Stimulated activated CD8-positive, alpha-beta memory T cell treated with anti-CD3 and anti-CD28 coated beads, Interleukin-4, amount 100 ng/mL, for 1 hour (primary cell): ENCODE measurements at places on chromosomes 7 and 10.

GRCh38 chr7:78280276-78280675 lies 481.7 kb downstream of the PHTF2 start:
- no peak for DNase-seq

- DNase-seq: no peak
These were observed 42.1 kb upstream of the PCBD1 start for GRCh38 chr10:70930263-70931000.

- no peak for DNase-seq
These were observed 83.7 kb downstream of the KIAA1217 start for GRCh38 chr10:24292304-24293293.

DNA sequence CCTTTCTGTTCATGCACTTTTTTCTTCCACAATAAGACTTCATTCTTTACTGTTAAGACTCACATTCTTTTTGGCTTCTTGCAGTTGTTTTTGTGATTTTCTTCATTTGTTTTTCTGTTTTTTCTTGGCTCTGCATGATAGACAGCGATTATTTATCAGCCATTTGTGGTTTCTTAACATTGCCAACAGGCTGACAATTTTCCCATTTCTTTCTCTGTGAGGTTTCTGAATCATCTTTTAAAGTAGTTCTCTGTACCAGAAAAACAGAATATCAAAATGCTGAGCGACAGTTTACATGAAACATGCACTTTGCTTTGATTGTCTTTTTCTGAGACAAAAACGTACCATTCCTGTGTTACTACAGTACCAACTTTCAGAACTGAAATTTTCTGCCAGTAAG lies 334.2 kb upstream of the MAGI2 start:
- DNase-seq: no peak

DNA sequence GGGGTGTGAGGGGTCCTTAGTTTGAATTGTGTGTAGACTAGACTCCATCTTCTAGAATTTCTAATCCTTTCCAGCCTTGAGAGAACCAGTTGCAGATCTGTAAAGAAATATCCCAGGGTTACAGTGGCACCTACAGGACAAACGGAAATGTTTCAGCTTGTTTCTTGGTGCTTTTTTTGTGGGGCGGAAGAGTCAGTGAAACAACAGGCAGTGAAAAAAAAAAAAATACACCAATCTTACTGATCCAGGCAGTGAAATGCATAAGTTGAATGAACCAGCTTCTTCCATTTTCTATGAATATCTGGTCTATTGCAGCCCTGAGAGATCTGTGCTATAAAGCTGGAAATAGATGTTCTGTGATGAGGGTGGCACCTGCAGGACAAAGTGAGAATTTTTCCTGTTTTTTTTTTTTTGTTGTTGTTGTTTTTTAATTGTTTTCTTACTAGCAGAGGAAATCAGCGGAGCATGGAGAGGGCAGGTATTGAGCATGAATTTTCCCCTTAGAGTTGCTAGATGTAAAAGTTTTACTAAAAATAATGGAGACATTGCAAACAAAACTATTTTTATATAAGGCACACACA lies 81.9 kb upstream of the DYNC1I1 start:
- no peak for DNase-seq

- no peak for DNase-seq
These were observed 21.5 kb downstream of the ASB13 start for GRCh38 chr10:5644930-5645329.

GRCh38 chr7:45937301-45937700 lies 16.2 kb upstream of the IGFBP3 start:
- no peak for DNase-seq

- DNase-seq: no peak
These were observed 4.3 kb downstream of the MYO1G start for GRCh38 chr7:44974549-44974948.

GRCh38 chr7:111132833-111133232 lies 41.9 kb downstream of the LRRN3 start:
- no peak for DNase-seq

- DNase-seq: no peak
These were observed 39.0 kb downstream of the ADK start for GRCh38 chr10:74189999-74190421.

DNA sequence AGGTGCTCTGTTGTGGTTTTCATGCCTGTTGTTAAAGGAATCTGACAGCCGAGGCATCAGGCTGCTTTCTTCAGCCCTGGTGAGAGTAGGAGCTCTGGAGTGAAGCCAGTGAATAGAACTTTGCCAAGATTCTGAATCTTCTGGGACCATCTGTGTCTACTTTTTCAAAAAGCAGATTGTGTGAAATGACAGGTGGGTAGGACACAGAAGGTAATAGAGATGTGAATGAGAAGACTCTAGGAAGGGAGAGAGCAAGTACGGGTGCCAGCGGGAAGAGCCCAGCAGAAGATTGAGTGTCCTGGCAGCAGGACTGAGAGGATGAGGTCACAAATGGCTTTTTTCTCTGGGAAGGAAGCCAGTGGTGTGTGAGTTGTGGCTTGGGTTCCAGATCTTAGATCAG lies 429.2 kb downstream of the SDK1 start:
- DNase-seq: no peak

GRCh38 chr7:155893664-155894063 lies 81.4 kb upstream of the SHH start:
- DNase-seq: no peak

DNA sequence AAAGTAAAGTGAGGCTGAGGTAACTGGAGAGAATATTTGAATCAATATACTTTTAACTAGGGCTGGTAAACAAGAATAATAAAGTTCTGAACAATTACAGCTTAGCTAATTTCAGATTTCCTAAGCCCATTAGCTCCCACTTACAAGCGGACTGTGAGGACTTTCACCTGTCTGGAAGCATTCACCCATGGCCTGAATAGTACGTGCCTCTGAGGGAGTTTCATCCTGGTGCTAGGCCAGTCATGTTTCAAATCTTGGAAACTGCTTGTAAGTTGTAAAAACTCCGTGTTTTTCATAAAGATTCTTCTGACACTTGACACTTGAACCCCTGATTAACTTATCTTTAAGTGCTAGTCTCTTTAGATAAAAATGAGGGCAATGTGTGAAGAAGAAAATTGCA lies 975.2 kb upstream of the GHITM start:
- no peak for DNase-seq

GRCh38 chr10:51344371-51344770 lies 270.1 kb downstream of the PRKG1 start:
- DNase-seq: no peak

- DNase-seq: no peak
These were observed 160.5 kb downstream of the GFRA1 start for GRCh38 chr10:116112232-116113231.

DNA sequence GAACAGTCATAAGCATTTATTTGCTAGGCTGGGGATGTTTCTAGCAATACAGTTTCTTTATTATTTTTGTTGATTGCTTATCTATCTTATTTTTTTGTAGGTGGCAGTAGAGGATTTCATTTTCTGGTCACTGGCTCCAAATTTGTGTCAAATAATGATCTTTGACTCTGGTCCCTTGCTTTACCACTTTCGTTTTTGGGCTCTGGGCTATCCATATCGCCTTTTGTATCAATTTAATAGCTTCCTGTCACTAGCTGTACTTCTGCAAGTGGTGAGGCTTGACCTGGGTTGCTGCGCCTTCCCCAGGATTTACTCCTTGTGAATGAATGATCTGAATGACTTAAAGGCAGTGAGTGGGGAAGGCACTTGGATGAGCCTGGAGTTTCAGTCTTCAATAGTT lies 48.4 kb downstream of the MDFIC start:
- no peak for DNase-seq

DNA sequence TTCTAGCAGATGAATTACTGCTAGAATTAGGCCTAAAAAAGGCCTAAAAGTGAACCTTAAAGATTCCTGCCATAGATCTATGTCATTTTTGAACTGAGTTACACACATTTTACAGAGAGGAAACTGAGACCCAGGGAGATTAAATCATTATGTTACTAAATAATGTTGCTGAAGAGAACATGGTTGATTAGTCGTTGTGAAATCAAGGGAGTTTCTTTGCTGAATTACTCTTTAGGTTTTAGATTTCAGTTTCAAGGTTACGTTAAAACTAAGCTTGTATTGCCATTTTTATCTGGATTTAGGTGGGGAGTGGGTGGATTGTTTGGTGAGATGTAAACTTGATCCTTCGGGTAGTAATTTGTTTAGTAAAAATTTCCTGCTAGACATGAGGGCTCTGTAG lies 21.3 kb downstream of the CDK14 start:
- no peak for DNase-seq

DNA sequence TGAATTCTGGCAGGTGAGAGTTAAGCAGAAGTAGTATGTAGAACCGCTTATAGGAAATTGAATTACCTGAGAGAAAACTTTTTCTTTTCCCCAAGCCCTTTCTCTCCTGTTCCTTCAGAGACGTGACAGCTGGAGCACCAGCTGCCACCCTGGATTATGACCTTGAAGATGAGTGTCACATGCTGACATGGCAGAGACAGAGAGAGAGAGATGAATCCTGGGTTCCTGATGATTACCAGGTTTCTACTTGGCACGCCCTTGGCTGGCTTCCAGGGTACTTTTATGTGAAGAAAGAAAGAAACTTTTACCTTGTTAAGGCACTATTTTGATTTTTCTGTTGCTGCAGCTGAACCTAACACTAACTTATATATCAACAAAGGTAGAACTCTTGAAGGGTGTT lies 99.9 kb downstream of the GPR26 start:
- no peak for DNase-seq

GRCh38 chr7:42100156-42100508 lies 136.9 kb downstream of the GLI3 start:
- DNase-seq: no peak

DNA sequence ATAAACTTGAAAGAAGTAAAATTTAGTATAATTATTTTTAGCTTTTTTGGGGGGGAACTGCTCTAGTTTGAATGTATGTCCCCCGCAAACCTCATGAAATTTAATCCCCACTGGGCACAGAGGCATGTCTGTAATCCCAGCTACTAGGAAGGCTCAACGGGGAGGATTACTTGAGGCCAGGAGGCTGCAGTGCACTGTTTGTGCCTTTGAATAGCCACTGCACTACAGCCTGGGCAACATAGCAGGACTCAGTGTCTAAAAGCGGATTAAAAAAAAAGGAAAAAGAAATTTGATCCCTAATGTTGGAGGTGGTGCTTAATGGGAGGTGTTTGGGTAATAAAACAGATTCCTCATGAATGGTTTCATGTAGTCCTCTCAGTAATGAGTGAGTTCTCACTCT lies 43.1 kb upstream of the PHF14 start:
- no peak for DNase-seq

GRCh38 chr10:58667658-58668310 lies 155.1 kb downstream of the BICC1 start:
- no peak for DNase-seq
